ENCODE measurements at places on chromosomes 1 and 21. TPM values are rescaled to one million over a fixed set of nuclear protein-coding genes. Genes with fewer than 3 reads are reported as not detected.

Gene SEMA6C
- total RNA-seq, result 2.8 TPM

Gene HEYL
- 1.1 TPM for total RNA-seq

Gene A3GALT2
- total RNA-seq, result not detected

Gene FMO4
- 2.4 TPM for total RNA-seq

Gene PROK1
- total RNA-seq, result not detected

Gene IGSF9
- not detected for total RNA-seq

Gene CFHR3
- total RNA-seq, result not detected

Gene RGS13
- not detected for total RNA-seq
